Dermis microvascular lymphatic vessel endothelial cell (primary cell): ENCODE measurements at places on chromosomes 6 and 20.

- DNase-seq, result peak; percentile 4
These were observed at the start of gene PLA2G7 for GRCh38 chr6:46734867-46735719. Gene PLA2G7 (minus strand): TSS chr6:46735375. CDS start chr6:46722891, 12,484 bp downstream.

- no peak for DNase-seq
These were observed 35.0 kb upstream of the DSE start for GRCh38 chr6:116335612-116336215.

DNA sequence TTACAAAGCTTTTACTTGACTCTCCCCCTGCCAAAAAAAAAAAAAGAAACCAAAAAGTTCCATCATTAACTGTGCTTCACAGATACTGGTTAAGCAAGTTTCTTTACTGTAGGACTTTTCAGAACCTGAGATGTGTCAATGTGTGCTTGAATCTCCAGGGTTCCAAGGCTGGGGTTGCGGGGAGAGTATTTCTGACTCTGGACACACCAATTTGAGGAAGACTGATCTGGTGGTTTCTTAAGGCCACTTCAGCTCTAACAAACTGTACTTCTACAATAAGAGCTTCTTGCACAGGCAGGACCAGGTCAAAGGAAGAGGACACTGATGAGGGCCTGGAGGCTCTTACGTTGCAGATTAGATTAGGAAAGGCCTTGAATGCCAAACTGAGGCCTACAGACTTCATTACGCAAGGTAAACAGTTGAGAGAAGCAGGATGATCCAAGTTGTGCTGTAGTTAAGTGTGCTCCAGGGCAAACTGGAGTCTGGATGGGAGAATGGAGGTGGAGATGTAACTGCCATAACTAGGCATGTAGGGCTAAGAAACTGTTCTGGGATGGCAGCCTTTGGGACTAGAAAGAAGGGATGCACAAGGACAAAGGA, 24.4 kb downstream of the COMMD7 start:
- no peak for DNase-seq

GRCh38 chr6:158503846-158504245, 56.0 kb upstream of the TMEM181 start:
- DNase-seq, result no peak

GRCh38 chr6:25717866-25718740, 36.4 kb upstream of the SLC17A4 start:
- DNase-seq, result peak; percentile 36

- DNase-seq, result no peak
These were observed 272.8 kb upstream of the AGPAT4 start for GRCh38 chr6:161546632-161547031.

- no peak for DNase-seq
These were observed 259.6 kb downstream of the BCKDHB start for GRCh38 chr6:80366051-80366450.

GRCh38 chr6:146253691-146254090, 224.8 kb downstream of the GRM1 start:
- DNase-seq, result no peak

GRCh38 chr20:62796699-62797491, 622 bp downstream of the MRGBP start:
- DNase-seq, result no peak

DNA sequence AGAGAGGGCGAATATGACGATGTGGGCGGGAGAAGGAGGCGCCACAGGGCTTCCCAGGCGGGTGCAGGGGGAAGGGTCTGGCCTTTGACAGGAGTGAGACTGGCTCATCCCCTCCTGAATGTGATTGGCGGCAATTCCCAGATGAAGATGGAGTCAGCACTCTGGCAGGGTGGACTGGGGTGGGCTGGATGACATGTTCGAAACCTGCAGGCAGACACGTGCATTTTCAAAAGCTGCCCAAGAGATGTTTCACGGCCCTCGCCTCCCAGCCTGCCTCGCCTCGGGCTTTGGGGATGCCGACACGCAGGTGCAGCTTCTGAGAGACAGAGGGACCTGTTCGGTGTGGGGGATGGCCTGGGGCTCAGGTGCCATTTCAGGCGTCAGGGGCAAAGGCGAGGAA, 66.8 kb upstream of the AFDN start:
- no peak for DNase-seq

- peak; percentile 36 for DNase-seq
These were observed 38.5 kb downstream of the TPD52L1 start for GRCh38 chr6:125191916-125192609.

GRCh38 chr6:167779129-167779992, 47.4 kb upstream of the AFDN start:
- no peak for DNase-seq

GRCh38 chr6:4030669-4031068, 48.3 kb downstream of the FAM217A start:
- no peak for DNase-seq

- no peak for DNase-seq
These were observed 3.8 kb upstream of the CHRNA4 start for GRCh38 chr20:63364801-63365585.

DNA sequence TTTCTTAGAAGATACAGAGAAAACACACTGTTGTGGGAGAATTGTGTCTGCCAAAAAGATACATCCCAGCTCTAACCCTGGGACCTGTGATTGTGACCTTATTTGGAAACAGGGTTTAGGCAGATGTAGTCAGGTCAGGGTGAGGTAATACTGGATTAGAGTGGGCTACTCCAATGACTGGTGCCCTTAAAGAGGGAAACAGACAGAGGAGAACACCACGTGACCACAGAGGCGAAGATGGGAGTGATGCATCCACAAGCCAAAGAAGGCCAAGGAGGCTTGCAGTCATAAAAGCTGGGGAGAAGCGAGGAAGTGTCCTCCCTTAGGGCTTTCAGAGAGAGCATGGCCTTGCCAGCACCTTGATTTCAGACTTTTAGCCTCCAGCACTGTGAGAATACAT, 35.6 kb downstream of the SLC52A3 start:
- DNase-seq, result no peak

GRCh38 chr20:32610472-32611218, 25.5 kb upstream of the NOL4L start:
- DNase-seq, result no peak

DNA sequence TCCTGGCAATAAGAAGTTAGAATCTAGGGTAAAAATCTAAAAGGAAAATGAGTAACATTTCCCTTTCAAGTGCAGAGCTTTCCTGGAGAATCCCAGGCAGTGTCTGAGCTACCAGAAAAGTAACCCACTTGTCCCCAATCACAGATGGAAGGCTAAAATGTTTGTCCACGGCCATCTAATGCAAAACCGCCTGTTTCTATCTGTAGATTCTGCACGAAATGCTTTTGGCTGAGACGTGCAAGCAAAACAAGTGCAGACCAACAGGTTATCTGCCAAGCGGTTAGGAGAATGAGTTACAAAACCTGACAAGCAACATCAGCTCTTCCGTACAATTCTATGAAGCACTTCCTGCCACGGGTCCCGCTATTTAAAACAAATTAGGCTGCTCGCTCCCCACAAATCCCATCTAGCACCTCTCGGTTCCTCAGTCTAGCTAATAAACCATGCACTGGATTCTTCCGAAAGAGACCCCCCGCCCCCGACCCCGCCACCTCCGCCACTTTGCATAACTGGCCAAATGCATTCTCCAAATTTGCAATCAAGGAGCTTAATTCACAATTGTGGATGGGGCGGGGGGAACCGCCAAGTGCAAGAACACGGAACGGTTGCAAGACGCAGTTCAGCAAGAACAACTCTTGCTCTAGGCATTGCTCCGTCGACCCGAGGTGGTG, 1.4 kb downstream of the ELOVL5 start:
- DNase-seq, result no peak

- peak; percentile 31 for DNase-seq
These were observed 241.7 kb downstream of the ATXN1 start for GRCh38 chr6:16519265-16520242.

- no peak for DNase-seq
These were observed 72.3 kb downstream of the LINC00237 start for GRCh38 chr20:21033817-21034216.

- DNase-seq, result no peak
These were observed 3.4 kb upstream of the PARD6B start for GRCh38 chr20:50727792-50728485.

DNA sequence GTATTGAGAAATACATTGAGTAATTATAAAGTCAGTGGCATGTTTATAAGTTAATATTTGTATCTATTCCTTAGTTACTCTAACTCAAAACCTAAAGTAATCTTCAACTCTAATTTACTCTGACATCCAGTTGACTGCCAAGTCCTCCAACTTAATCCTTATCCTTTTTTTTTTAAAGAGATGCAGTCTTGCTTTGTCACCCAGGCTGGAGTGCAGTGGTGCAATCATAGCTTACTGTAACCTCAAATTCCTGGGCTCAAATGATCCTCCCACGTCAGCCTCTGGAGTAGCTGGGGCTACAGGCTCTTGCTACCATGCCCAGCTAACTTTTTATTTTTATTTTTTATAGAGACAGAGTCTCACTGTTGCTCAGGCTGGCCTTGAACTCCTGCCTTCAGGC, 24.4 kb downstream of the PTPN1 start:
- no peak for DNase-seq

- no peak for DNase-seq
These were observed 36.9 kb downstream of the CRYBG1 start for GRCh38 chr6:106397431-106397830.

GRCh38 chr6:137849181-137849980, 17.7 kb upstream of the TNFAIP3 start:
- no peak for DNase-seq

GRCh38 chr20:59812286-59813125, 120.9 kb downstream of the SYCP2 start:
- DNase-seq, result no peak

GRCh38 chr20:44909872-44910689, at the start of gene PABPC1L:
Gene PABPC1L (plus strand): TSS chr20:44910060. CDS start chr20:44910144, 84 bp downstream.
- peak; percentile 37 for DNase-seq

DNA sequence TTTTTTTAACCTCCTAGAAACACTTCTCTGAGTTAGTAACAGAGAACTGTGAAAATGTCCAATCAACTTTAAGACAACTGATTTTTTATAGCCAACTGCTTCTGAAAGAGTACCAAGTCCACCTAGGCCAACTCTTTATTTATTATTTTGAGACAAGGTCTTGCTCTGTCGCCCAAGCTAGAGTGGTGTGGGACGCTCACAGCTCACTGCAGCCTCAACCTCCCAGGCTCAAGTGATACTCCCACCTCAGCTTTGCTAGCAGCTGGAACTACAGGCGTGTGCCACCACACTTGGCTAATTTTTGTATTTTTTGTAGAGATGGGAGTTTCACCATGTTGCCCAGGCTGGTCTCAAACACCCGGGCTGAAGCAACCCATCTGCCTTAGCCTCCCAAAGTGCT, 331.6 kb downstream of the RNGTT start:
- no peak for DNase-seq

GRCh38 chr6:14799928-14800327, 445.9 kb upstream of the JARID2 start:
- peak; percentile 58 for DNase-seq

DNA sequence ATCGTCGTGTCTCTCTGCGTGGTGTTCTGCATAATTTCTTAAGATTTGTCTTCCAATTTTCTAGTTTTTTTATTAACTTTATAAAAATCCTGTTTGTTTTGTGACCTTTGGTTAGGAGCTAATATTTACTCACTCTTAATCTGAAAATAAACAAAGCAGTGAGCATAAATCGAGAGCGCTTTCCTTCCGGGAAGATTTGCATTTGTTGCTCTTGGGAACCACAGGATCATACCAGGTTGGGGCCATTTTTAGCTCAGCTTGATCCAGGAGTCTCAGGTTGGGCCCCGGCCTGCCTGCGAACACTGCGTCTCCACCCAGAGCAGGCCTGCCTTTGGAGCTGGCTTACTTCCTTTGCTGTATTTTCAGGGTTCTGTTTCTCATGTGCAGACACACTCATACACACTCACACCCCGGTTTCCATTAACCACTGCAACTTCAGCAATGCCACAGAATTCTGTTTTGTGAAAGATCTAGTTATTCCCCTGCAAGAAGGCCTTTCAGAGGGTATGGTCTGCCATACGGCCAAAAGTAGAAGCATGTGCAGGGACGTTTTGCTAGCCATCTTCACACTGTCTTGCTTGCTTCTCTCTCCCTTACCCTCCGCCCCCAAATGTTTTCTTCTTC, 17.3 kb downstream of the BPHL start:
- no peak for DNase-seq

DNA sequence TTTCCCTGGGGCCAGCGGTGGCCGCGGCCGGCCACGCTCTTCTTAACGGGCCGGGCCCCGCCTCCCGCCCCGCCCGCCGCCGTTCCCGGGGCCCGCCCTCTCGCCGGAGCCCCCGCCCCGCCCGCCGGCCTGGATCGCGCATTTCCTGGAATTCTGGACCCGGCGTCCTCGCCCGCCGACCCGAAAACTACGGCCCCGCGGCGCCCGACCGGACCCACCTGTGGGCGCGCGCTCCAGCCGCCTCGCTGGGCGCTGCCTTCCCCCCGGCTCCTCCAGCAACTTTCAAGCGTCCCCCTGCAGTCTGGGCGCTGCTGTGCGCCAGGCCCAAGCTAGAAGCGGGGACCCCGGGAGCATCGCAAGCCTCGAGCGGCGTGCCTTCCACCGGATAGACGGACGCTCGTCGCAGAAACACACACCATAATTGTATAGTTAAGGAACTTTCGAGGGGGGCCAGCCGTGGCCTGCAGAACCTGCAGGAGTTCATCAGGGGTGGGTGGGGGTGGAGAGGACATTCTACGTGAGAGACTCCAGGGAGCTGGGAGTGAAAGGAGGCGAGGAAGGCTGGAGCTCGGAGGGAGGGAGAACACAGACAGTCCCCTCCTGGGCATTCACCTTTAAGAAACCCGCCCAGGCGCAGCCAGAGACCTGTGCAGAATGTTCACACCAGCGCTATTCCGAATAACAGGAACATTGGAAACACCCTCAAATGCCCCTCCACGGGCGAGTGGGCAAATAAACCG, at the start of gene ADA:
ADA (minus strand) TSS at position 16 of the 740 bp plus-strand sequence. CDS start 92 bp downstream, outside the sequence.
- DNase-seq, result peak; percentile 71
